ENCODE measurements at places on chromosomes 1 and 21.

DNA sequence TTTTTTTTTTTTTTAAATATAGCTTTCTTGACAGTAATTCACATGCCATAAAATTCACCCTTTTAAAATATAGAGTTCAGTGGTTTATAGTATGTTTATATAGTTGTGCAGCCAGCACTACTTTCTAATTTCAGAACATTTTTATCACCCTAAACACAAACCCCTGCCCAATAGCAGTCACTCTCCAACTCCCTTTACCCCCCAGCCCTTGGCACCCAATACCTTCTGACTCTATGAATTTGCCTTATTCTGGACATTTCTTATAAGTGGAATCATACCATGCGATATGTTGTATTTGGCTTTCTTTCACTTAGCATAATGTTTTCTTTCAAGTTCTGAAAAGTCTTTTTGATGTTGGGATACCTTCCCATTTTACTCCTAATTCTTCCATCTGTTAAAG lies 42.5 kb upstream of the NEXN start:
- no peak for DNase-seq

DNA sequence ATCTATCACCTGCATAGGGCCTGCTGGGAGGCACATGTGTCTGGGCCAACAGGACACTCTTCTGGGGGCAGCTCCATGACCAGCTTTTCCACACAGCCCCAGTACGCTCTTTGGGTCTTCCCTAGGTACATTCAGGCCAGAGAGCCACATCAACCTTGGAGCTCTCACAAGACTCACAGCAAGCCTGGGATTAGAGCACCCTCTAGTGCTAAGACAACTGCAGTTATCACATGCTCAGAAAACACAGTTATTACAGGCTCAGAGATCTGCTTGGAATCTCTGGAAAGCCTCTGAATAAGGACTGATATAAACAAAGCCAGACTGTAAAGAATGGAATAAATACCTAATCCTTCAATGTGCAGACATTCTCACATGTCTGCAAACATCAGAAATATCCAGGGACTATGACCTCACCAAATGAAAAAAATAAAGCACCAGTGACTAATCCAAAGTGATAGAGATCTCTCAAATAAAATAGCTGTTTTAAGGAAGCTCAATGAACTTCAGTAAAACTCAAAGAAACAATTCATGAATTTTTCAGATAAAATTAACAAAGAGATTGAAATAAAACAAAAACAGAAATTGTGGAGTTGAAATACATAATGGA lies 563.9 kb upstream of the NR5A2 start:
- peak; percentile 33 for DNase-seq

- DNase-seq: no peak
Observed at GRCh38 chr1:20187813-20188454, 1.6 kb upstream of the PLA2G2C start.

DNA sequence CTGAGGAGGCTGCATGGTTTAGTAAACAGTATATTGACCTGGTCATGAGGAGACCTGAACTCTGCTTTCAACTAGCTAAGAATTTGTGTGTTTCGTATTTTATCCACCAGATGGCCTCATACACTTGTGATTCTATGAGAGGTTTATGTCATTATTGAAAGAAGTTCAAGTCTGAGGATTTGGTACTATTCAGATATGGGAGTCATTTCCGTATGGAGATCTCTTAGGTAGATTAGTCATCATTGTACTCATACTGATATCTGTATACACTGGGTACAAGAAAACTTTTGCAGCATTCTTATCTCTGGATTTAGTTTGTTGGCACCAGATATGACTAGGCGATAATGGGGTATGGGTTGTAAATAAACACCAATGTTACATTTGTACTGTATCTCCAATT lies 26.6 kb downstream of the ATF6 start:
- peak; percentile 40 for DNase-seq

DNA sequence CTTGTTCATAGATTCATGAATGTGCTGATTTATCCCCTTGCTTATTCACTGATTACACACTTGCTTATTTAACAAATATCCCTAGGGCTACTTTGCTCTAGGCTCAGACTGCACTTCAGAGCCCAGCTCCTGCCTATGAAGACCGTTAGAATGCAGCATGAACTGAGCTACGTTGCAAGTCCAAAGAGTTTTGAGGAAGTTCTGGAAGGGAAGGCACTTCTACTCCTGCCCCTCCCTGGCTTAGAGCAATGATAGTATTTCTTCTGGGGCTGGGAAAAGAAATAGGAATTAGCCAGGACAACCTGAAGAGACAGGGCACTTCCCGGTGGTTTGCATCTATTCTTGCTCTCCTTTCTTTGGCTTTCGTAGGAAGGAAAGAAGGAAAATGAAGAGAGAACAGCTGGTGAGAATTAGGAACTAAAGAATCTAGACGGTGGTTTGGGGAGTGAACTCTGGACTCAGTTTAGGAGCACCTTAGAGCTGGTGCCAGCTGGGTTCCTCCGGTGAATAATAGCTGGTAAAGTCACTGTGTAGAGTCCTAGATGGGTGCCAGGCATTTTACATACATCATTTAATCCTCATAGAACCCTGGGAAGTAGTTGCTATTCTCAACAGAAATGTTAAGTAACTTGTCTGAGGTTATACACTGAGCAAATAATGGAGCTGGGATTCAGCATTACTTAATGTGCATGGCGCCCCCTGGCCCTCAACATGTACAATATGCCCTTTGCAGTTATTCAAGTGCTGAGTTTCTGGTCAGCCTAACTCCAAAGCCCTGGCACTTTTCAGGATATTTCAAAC lies 65.9 kb downstream of the NDUFS5 start:
- DNase-seq: peak; percentile 30

Measured in NCI-H1436 (cell line).